ENCODE measurements at places on chromosomes 3 and 15.

- DNase-seq: no peak
These were observed 100.8 kb downstream of the NEO1 start for GRCh38 chr15:73153024-73153423.

GRCh38 chr3:177126015-177126773 lies 71.1 kb downstream of the TBL1XR1 start:
- no peak for DNase-seq

GRCh38 chr3:67678665-67679064 lies 24.3 kb upstream of the SUCLG2 start:
- DNase-seq: no peak

- DNase-seq: no peak
These were observed 139.1 kb downstream of the TLE3 start for GRCh38 chr15:69958496-69959084.

GRCh38 chr3:158522221-158523136 lies 48.5 kb upstream of the MLF1 start:
- no peak for DNase-seq

DNA sequence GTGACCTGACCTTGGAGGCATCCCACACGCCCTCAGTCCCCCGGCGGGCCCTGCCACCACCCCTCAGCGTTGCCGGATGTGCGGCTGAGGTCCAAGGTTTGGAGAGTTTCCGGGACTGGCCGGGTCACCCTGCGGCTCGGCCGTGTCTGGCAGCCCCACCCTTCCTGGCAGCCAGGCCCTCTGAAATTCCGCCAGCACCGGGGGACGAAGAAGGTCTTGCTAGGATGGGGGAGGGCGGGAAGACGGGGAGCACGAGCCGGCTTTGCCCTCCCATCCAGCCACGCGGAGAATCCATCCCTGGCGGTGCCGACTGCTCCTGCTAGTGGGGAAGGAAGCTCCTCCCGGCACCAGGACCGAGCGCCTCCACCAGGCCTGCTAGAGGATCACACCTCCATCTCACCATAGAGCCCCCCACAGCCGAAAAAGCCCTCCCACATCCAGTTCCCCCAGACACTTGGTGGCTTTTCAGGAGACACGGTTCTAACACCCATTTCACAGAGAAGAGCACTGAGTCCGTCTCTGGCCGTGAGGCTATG lies 81.5 kb downstream of the CPN2 start:
- no peak for DNase-seq

DNA sequence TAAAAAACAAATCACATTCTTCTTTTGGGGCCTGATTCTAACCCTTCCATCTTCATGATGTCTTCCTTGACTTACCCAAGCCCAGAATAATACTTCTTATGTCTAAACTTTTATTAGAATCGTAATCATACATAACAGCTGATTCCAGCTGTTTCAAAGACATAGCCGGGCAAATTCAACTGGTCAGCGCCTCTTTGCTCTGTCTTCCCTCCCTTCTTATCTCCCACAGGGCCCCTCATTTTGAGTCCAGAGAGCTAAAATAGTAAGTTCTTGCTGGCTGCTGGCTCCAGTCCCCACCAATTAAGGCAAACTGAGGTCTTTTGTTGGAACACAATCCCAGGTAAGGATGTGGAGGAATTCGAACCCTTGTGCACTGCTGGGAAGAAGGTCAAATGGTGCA lies 108.6 kb downstream of the ADCY5 start:
- DNase-seq: no peak

DNA sequence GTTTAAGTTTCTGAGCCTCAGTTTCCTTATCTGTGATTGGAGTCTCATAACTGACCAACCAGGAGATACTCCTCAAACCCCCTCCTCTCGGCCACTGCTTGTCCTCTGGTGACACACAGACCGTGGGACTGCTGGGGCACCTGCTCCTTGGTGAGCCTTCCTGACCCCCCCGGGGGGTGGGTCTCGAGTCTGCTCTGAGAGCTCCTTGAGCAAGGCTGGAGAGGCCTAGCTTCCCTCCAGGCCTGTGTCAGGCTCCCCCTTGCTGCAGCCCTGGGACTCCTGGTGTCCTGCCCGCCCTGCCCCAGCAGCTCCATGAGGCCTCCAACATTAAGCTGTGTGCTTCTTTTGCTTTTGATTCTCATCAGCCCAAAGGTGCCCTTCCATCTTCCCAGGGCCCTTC lies 27.7 kb downstream of the SRPRB start:
- DNase-seq: no peak

DNA sequence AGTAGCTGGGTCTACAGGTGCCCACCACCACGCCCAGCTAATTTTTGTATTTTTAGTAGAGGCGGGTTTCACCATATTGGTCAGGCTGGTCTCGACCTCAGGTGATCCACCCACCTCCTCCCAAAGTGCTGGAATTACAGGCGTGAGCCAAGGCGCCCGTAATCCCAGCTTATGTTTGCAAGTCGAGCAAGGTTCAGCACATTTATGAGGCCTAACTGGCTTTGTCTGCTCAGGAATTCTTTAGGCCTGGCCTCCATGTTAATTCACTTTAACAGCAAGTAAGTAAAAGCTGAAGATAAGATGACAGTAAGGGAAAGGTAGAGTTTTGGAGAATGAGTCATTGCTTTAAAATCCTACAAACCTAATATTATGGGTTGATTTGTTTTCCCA lies 24.6 kb downstream of the SIDT1 start:
- no peak for DNase-seq

DNA sequence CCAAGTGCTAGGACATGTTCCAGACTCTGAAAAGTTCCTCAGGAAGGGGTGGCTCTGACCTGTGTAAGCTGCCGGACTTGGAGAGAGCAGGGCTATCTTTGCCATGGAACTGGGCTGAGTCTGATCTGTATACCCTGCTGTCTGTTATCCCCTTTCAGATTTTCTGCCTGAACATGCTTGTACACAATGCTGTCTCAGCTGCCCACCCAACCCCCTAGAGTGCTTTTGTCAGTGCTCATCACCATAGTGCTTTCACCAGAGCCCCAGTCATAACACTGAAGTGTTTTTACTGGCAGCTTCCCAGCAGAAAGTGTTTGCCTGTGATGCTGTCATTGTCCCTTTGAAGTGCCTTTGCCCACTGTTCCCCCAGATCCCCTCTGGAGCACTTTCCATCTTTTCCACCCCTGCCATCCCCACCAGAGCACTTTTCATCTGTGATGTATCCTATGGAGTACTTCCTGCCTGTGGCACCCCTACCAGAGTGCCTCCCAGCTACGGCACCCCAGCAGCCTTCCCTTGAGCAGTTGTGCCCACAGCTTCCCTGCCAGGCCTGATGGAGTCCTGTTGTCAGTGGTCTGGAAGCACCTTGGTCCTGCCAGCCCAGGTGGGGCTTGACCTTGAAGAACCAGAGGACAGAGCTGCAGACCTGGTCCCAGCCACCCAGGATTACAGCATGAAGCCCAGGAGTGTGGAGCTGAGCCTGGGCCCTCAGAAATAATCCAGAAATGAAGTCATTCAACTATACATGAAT lies 397.7 kb downstream of the DIPK2A start:
- no peak for DNase-seq

DNA sequence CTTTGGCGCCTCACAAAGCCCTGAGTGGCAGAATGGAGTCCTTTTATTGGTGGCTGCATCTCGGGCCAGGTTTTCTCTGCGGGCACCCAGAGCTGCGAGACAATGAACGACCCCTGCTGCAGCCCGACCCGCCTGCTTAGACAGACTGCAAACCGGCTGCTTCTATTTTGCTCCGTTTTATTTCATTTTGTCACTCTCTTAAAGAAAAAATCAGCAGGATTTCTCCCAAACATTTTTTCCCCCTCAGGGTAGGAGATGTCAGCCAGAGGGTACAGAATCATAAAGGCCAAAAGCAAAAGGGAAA lies 64.8 kb downstream of the OXNAD1 start:
- no peak for DNase-seq

All from stimulated activated CD4-positive, alpha-beta T cell treated with anti-CD3 and anti-CD28 coated beads, Interleukin-1b, Interleukin-23, amount 100 ng/mL, for 24 hours (primary cell).